KG1 (cell line): ENCODE measurements at places on chromosomes 12 and 14.

DNA sequence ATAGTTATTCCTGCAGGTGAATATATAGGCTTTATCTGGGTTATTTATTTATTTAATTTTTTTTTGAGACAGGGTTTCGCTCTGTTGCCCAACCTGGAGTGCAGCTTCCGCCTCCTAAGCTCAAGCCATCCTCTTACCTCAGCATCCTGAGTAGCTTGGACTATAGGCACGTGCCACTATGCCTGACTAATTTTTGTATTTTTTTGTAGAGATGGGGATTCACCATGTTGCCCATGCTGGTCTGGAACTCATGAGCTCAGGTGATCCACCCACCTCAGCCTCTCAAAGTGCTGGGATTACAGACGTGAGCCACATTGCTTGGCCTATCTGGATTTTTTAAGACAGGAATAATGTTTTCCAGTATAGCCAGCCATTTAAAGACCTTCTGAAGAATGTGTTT is 2.0 kb downstream of the RAN start:
- DNase-seq, result no peak

DNA sequence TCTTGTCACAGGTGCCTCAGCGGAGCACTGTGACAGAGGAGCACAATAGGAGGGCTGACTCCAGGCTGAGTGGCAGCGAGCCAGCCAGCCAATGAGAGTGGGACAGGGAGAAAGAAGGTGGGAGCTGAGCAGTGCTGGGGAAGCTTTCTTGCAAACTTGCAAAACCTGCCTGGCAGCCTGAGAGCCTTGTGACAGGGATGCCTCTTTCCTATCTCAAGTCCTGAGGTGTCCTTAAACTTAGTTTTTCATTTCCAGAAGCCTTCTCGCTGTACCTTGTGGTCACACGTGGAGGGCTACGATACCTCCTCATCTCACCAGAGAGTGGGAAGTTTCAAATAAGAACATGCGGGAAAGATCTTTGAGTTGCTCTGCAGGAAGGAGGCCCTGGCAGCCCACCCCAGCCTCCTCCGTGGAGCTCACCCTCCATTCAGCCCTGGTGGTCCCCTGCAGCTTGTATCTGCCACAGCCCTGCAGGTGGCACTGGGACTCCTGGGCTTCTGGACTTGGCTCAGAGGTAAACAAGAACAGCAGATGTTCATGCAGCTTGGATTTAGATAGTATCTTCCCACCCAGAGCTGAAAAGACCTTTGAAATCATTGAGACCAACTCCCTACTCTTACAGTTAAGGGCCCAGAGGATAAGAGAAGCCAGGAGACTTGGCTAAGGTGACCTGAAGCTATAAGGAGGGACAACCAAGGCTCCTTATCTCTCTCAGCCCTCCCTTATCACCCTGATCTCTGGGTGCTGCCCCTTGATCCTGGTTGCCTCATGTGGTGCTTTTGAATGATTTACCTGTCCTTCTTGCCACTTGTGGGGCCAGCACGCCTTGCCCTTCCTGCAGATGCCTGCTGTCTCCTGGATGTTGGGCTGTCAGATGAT is 153.5 kb upstream of the MAX start:
- DNase-seq, result no peak

- DNase-seq, result no peak
Measured at GRCh38 chr12:64670919-64671639, 60.8 kb downstream of the RASSF3 start.

- DNase-seq, result no peak
Measured at GRCh38 chr12:15733136-15733535, 56.1 kb downstream of the EPS8 start.

GRCh38 chr14:68688872-68689371 is 103.9 kb downstream of the ZFP36L1 start:
- no peak for DNase-seq

DNA sequence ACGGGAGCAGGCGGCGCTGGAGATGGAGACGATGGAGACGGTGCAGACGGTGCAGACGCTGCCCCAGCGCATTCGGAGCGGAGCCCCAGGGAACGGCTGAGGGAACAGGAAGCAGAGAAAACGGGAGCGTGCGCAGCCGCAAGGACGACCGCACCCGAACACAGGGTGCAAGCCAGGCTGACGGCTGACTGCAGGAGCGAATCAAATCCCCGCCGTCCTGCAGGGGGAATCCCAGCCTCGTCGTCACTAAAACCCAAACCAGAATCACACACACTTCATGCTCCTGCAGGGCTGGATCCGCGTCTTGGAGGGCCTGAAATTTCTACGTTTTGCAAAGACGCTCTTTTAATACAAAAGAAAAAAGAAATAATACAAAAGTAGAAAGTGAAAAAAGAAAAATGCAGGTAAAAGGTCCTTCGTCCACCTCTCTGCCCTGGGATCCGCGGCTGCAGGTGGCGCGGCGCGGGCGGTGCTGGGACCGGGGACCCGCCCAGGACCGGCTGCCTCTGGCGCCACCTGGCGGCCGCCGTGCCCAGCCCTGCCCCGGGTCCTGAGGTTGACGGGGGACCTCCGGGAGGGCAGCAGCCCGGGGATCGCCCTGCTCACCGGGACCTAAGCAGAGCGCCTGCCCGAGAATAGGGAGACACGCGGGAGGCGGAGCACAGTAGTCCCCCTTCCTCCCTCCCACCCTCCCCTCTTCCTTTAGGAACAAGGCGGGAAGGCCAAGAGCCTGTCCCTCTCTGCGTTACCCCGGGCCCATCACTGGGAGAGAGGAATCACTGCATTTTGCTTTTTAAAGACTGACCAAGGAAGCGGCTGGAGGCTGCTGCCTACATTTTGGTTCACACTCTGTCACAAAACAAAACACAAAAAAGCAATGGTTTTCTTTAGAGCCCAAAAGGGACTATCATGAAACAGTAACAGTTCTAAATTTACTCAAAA is 20.1 kb downstream of the STX2 start:
- no peak for DNase-seq

DNA sequence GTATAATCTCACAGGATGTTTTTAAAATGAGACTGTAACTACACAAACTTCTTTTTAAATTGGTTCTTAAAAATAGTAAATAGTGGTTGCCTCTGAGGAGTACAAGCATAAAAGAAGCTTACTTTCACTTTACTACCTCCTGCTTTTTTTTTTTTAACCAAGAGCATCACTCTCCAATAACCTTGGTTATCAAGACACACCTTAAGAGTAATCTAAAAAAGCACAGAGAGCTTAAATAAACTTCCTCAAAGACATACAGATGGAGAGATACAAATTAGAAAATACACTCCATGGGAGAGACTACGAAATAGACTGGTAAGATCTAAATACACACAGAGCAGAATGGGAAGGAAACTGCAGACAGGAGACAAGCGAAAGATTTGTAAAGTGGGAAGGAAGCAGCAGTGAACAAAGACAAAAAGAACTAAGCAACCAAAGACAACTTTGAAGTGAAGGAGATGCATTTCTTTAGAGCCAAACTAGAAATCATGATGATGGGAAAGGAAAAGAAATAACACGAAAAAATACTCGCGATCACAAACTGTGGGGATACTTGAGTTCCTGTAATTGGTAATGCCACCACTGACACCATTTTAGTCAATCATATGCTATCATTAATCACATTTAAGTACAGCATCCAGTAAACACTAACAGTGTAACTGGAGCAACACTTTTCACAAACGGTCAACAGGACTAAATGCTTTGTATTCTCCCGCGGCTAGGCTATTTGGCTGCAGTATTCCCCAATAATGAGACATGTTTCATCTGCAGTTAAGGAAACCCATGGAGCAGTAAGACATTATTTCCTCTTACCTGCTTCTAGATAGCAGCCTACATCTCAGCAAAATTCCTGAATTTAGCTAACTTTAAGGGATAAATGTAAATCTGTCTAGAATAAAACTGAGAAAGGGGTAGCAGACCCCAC is 8.2 kb downstream of the SINHCAF start:
- no peak for DNase-seq

- DNase-seq, result no peak
Measured at GRCh38 chr14:100070310-100070709, 5.1 kb downstream of the EVL start.

DNA sequence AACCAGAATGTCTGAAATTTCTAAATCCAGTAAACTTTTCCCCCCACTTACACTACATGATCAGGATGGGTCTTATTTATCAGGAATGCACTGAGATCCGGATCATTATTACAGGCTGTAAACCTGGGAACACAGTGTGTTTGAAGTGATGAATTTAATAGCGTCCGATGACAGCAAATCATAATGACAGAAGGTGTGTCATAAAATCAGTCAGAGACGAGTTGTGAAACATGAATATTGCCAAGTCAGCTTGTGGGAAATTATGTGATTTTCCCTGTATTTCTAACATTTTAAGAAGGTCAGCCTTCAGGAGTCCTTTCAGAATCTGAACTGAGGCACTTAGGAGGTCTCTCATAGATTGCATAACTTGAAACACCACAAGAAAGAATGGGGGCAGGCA is 36.7 kb downstream of the RERG start:
- DNase-seq, result no peak

GRCh38 chr14:69226736-69227135 is 33.2 kb upstream of the GALNT16 start:
- no peak for DNase-seq

DNA sequence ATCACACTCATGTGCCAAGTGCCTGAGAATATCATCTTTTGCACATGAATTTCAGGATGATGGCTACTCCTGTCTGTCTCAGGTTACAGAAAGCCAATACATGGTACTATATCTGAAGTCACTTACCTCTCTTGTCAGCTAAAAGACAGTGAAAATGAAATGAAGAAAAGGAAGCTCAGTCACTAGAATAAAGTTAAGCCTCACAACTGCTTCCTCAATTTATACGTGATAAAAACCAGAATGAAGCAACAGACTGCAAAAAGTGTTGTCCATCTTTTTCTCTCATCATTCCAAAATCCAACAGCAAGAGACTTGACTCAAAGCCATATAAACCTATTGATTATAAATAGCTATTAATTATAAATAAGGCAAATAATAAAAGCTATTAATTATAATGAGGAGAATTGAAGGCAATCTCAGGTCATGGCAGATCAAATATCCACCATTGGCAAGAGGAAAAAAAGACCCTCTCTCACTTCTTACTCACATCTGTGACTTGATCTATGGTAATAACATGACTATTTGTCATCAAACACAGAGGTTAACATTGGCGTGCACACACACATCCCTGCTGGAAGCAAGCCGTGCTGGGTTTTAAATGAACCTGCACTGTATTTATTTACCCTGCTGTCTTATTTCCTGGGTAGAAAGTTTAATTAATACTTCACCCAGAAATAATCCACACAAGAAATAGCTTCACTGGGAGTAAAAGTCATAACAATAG is 10.0 kb downstream of the NIN start:
- DNase-seq, result no peak

DNA sequence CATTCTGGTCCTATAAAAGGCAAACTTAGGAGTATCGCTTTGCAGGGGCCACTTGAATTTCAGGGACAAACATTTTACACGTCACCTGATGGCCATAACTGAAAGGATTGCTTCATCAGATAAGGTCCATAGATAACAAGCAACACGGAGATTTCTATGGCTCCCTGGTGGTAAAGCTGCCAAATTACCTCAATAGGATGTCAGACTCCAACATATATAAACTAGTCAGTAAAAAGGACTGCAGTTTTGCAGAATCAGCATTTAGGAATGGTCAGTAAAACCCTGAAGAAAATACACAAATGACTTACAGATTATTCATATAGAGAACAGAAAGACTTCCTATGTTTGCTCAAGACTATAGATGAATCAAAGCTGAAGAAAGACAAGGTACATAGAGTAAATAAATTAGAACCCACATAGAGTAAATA is 66.1 kb upstream of the GRIP1 start:
- DNase-seq, result no peak

DNA sequence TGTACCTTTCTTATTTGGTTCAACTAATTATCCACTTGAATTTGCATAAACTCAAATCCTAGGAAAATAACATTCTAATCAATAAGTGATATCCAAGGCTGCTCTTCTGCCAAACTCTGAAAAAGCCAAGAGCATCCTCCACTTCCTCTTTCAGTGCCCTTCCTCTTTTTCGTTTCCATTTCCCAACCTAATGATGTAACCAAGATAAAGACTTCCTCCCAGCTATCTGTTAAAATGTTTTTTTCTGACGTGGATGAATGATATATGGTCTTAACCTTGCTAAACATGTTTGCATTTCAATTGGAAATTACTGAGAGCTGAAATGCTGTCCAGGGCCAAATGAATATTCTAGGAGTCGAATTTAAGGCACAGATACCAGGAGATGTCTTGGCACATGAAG is 459.5 kb upstream of the PDE3A start:
- no peak for DNase-seq

DNA sequence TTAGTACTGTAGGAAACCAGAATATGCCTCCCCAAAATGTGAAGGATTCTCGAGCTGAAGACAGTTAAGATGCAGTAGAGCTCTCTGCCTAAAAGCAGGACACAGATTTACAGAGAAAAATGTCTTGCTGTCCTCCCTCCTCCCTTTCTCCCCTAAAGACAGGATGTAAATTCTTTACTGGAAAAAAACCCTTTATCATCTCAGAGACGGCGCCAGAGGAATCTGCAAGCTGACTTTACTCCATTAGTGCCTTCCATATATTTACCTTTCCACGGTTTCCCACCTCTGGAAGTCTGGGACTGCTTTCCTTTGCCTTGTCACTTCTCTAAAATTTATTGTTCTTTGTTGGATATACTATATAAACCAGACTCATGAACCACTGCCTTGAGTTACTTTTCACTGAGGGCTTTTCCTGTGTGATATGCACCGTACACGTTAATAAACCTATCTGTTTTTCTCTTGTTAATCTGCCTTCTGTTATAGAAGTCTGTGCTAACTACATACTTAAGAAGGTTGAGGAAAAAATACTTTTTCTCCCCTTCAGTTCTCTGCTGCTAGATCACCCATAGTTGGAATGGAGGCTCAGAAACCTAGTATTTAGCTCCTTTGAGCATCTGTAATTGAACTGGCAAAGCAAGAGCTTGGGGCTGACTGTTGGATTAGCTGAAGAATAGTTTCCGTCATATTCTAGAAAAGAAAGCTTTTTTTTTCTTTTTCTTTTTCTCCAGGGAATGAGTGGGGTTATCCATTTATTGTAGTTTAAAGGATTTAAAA is 99.9 kb downstream of the RAD51B start:
- DNase-seq, result no peak

DNA sequence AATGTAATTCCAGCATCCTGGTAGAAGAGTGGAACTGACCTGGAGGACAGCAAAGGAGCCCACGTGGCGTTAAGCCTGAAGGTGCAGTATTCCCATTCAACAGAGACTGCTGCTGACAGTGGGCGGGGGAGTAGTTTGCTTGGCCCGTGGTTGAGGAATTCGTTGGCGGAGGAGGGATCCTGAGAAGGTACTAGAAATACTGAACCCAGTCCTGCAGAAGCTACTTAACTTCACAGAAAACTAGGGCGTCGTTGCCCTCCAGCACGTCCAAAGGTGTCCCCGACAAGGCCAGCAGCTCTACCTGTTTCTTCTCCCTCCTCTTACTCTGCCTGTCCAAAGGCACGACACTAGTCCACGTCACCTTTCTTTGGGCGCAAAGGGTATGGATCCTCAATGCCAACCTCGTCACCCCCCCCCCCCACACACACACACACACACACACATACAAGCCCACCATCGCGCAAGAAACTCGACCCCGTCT is 303 bp downstream of the PUS7L start:
- no peak for DNase-seq

GRCh38 chr12:104691721-104692556 is 235.2 kb downstream of the CHST11 start:
- no peak for DNase-seq
